ENCODE measurements at places on chromosomes 7 and 10.

DNA sequence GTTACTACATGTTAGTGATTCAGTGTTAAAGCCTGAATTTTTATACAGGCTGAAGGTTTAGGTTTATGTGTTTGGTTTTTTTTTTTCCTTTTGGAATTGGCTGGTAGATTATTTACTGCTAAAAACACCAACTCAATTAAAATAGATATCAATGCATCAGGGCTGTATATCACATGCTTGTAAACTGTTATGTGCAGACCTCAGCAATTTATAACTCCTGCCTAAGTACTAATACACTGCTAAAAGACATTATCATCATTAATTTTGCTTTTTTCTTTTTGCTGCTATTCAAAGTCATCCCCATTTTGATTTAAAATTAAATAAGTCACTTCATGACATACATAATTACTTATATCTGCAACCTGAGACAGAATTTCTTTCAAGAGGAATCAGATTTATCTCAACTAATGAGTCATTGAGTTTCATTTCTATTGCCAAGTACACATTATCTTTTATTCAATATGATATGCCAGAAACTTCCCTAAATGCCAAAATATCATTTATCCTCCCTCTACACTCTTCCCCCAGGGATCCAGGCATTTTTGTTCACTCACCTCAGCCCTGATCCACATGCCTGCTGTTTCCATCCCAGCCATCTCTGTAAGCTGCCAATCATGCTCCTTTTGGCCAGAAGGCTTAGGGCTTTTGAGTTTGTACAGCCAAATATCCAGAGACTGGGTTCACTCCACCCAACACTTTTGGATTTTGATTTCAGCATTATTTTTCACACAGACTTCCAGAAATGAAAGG is 98.5 kb downstream of the POLR1F start:
- no peaks in the 10 kb centered on the region for H3K4me1 ChIP-seq
- no peaks in the 10 kb centered on the region for H3K36me3 ChIP-seq
- no peak for DNase-seq

- H3K4me3 ChIP-seq = no peak overlapping the region
- no peak overlapping the region for H3K27ac ChIP-seq
- no peaks in the 10 kb centered on the region for H3K36me3 ChIP-seq
These were observed 363.1 kb downstream of the GATA3 start for GRCh38 chr10:8417631-8418030.

GRCh38 chr7:130893441-130893894 is 159.5 kb upstream of the KLF14 start:
- DNase-seq = peak; percentile 79
- H3K27me3 ChIP-seq = no peaks in the 10 kb centered on the region
- peaks cover 33% of the 10 kb centered on the region for H3K36me3 ChIP-seq
- peak overlapping the region; percentile 86 for H3K27ac ChIP-seq
- H3K4me3 ChIP-seq = no peak overlapping the region

DNA sequence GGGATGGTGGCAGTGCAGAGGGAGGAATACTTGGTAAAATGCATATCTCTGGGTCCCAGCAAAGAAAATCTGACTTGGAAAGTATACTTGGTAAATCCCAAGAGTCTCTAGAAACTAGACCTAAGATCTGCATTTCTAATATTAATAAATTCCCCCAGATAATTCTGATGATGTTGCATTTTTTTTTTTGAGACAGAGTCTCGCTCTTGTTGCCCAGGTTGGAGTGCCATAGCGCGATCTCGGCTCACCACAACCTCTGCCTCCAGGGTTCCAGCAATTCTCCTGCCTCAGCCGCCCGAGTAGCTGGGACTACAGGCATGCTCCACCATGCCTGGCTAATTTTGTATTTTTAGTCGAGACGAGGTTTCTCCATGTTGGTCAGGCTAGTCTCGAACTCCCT is 97.9 kb upstream of the ANK3 start:
- no peaks in the 10 kb centered on the region for H3K36me3 ChIP-seq
- H3K4me3 ChIP-seq = no peak overlapping the region
- no peaks in the 10 kb centered on the region for H3K27me3 ChIP-seq
- no peak overlapping the region for H3K27ac ChIP-seq
- no peak for DNase-seq

DNA sequence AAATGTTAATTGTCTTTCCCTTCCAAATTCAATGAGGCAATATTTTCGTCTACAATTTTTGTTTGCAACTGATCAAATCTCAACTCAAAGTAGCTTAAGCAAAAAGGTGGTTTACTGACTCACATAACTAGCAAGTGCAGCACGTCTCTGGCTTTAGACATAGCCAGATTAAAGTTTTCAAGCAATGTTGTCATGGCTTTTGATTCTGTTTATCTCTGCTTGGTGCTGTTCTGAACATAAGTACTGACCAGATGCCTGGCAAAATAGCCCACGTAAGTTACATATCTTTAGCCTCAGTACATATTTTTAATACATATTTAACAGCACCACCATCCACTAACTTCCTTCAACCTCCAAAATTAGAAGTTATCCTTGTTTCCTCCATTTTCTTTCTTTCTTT is 877.9 kb downstream of the KCNMA1 start:
- DNase-seq = peak; percentile 27
- no peak overlapping the region for H3K27ac ChIP-seq
- no peak overlapping the region for H3K4me3 ChIP-seq
- H3K36me3 ChIP-seq = no peaks in the 10 kb centered on the region
- no peaks in the 10 kb centered on the region for H3K4me1 ChIP-seq

GRCh38 chr10:103416436-103417147 is 20.2 kb downstream of the PDCD11 start:
- H3K27me3 ChIP-seq = no peaks in the 10 kb centered on the region
- peak; percentile 71 for DNase-seq
- H3K36me3 ChIP-seq = peaks cover 42% of the 10 kb centered on the region
- no peak overlapping the region for H3K4me3 ChIP-seq
- H3K27ac ChIP-seq = no peak overlapping the region
